Tracheal epithelial cell (primary cell): ENCODE measurements at places on chromosomes 2 and 18. TPM values are rescaled to one million over a fixed set of nuclear protein-coding genes. Genes with fewer than 3 reads are reported as not detected.

The SH3BP4 gene
- 26.0 and 32.8 TPM in 2 replicates for total RNA-seq

The CXCR4 gene
- total RNA-seq = 0.48 TPM in 1 of 2 replicates, not detected in the other

The CREG2 gene
- 1.1 and 1.7 TPM in 2 replicates for total RNA-seq

The SUMO1 gene
- 102 and 107 TPM in 2 replicates for total RNA-seq

The TCF23 gene
- not detected in 2 replicates for total RNA-seq
